ENCODE measurements at places on chromosomes 6 and 20.

- DNase-seq, result no peak
Observed at GRCh38 chr20:10381477-10381876, 52.5 kb downstream of the MKKS start.

DNA sequence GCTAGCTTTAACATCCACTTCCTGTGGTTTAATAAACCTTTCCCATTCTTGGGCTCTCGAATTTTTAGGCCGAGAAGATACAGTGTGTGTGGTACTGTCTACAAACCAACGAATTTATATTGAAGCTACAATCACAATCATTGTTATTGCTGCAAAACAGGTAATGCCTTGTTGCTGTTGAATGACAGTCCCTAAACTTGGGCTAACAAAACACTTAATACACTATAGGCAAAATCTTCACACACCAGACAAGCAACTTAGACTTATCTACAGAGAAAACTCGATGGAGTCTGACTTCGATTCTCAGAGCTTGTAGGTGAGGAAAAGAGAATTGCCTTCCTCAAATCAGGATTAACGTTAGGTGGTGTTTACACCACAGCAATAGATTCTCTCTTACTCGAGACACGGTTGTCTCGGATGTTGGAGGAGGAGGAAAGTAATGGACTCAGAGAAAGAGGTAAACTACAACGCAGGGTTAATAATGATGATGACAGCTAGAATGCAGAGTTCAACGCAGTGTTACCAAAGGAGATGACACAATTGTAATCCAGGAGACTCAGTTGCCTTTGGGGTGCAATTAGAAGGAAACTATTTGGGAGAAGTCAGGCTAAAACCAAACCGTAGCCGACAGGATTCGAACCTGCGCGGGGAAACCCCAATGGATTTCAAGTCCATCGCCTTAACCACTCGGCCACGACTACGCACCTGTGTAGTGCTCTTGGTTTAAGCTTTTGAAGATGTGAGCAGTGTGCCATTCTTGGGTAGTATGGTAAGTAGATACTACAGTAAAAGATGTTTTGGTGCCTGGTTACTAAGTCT lies 32.5 kb upstream of the ZNF184 start:
- DNase-seq, result no peak

GRCh38 chr6:128504003-128504654 lies 16.3 kb downstream of the PTPRK start:
- no peak for DNase-seq

- no peak for DNase-seq
Observed at GRCh38 chr6:33372526-33373123, 19.0 kb upstream of the KIFC1 start.

DNA sequence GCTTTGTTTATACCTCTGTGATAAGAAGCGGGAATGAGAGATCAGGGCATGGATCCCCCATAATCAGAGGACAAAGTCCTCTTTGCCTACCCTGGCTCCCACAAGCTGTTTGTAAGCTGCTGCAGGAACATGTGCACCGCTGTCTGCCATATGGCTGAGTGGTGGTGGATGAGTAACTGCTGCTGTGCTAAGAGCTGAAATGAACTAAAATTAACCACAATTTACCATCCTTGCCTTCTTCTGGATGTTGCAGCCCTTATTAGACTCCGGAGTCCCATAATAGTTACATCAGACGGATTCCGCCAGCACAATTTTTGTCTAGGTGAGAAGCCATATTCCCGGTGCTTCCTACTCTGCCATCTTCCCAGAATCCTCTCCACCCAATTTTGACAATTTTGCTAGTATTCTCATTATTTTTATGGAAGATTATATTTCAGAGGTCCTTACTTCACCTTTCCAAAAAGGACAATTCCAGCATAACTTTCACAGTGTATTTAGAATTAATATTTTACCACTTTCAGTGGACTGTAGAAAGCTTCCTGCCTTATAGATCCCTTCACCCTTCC lies 6.0 kb upstream of the CMTR1 start:
- no peak for DNase-seq

All from spleen (tissue), 13 donors.